Fibroblast of skin of right quadriceps (primary cell): ENCODE measurements at places on chromosomes 2 and 18.

DNA sequence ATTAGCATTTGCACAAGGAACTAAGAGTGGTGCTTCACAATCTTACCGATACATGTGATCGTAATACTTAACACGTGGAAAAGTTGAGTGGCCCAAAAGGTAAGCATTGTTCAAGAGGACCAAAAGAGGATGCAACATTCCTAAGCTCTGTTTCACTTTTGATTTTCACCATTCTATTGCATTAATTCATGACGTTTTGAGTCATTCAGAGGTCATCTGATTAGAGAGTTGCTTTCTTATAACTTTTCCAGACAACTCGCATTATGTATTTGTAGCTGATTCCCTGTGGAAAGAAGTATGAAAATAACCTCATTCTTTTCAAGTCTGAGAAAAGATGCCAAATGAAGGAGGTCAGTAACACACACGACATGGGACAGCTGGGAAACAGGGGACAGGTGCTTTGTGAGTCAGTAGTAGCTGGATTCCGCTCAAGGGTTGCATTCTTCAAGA lies 344.4 kb downstream of the RND3 start:
- DNase-seq = peak; percentile 80

DNA sequence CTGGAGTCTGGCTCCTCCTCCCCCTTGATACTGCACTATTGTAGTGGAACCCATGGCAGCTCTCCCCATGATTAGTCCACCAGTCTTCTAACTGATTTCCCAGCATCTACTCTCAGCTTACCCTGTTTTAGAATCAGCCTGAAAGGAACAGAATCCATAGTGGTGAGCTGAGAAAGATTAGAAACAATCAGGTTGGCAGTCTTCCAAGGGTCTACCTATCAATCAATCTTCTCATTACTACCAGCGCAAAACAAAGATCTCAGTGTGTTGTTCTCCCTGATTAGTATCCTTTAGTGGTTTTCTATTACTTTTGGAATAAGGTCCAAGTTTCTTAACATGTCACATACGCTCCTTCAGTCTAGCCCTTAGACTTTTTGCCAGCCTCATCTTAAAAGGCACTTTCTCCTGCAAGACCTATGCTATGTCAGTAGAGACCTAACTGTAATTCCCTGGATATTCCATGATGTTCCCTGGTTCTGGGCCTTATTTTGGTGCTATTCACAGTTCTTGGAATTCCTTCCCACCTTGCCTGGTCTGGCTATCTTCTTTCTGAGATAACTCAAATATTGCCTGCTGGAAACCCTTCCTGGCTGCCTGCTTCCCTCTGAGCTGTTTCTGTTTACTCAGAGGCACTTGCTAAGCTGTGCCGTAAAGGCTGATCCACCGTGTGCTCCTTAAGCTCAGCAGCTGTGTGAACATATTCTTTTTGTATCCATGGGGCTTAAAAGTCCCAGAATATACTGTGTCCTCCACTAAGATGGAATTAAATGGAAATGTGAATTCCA lies 32.6 kb downstream of the LAMA3 start:
- DNase-seq = no peak

DNA sequence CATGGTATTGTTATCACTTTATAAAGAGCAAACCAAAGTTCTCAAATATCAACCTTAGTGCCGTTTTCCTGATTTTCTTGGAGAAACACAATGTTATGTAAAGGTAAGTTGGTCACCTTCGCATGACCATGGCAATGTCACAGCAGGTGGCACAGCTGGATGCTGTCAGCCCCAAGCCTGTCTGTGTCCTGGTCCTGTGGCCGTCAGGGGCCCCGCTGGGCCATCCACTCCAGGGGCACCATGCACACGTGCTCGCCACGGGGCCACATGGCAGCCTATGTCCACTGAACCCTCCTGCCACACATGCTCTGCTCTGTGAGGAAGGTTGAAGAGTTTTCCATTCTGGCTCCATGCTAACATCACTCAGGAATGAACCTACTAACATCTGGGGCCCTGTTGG lies 85.9 kb downstream of the EIPR1 start:
- DNase-seq = no peak

DNA sequence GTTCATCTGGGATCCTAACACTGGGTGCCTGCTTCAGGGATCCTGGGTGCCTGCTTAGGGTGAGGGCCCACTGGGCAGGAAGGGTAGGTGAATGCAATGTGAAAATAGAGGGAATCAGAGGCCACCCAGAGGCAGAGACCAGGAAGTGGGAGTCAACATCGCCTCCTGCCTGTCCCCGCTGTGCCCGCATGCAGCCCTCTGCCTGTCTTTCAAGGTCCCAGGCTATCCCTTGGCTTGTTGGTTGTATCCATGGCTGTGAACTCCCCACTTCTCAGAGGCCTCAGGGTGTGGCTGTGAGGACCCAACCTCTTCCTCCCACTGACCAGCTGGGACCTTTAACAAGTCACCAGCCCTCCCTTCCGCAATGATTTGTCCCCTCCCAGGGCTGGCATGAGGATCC lies 26.5 kb downstream of the PSD4 start:
- DNase-seq = no peak

- no peak for DNase-seq
Observed at GRCh38 chr2:62406573-62407043, 99.4 kb downstream of the TMEM17 start.

GRCh38 chr2:151137526-151137925 lies 124.1 kb downstream of the RBM43 start:
- DNase-seq = no peak

- no peak for DNase-seq
Observed at GRCh38 chr2:151669585-151670081, 64.6 kb downstream of the NEB start.

DNA sequence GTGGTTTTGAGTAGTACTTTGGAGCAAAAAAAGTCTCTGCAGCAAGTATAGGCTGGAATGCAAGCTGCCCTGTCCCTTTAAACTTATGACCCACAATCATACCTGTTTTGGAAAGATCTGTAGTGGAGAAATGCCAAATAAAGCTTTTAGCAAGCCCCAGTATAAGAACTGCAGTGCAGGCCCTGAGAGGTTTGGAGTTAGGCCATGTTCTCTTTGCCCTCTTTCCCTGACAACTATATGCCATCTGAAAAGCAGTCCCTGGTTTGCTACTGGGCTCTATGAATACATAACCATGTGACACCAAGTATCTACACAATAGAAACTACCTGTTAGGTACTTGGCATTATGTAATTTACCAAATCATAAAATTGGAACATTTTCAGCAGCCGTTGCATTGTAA lies 267.4 kb upstream of the HNMT start:
- DNase-seq = no peak

GRCh38 chr2:183222751-183223150 lies 98.5 kb downstream of the NUP35 start:
- no peak for DNase-seq

DNA sequence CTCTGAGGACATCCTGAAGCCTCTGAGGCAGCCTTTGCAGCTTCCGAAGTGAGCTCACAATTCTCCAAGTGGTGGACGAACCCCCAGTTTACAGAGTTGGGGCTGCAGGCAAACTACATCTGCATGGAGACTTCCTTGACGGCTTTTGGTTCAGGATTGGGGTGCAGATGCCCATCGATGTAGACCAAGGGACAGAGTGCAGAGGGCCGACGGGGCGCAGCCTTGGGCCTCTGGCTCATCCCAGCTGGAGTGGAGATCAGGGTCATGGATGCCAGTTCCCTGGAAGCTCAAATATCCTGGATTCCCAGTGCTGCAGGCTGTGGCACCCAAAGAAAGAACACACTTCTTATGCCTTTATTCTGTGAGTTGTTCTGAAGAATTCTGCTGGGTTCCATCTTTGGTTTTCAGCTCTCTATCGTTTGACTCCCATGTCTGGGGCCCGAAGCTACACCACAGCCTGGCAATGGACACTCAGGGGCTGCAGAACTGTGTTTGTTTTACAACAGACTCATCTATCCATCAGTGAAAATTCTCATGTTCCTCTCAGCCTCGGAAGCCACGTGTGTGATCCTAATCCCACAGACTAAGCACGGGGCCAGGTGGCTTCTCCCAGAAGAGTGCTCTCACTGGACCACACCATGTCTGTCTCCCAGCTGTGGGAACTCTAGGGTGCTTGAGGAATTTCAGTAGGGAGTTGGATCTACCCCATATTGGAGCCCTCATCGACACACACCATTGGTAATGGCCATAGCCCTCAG lies 414.1 kb upstream of the MYT1L start:
- DNase-seq = no peak

DNA sequence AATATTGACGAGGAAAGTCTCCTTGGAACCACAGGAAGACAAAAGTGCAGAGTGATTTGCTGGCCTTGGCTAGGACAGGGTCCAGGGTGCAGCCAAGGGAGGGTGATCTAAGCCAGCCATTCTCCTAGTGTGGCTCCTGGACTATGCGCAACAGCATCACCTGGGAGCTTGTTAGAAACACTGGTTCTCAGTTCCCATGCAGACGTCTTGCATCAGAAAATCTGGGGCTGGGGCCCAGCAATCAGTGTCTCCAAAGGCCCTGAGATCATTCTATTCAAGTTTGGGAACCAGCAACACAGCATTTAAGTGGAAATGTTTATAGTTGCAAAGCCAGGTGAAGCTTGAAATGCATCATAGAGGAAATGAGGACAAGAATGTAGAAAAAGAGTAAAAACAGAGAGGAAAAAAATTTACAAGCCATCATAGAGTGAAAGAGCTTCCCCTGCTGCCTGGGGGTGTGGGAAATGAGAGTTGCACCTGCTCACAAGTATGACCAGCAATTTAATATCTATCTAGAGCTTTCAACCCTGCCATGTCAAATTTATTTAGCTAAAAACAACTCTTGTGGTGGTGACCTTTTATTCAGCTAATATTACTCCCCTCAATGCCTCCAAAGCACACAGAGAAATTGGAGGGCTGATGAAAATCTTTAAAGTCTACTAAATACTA lies 54.4 kb upstream of the SEC11C start:
- no peak for DNase-seq

GRCh38 chr2:225865468-225865867 lies 466.0 kb downstream of the NYAP2 start:
- no peak for DNase-seq
